ENCODE measurements at places on chromosomes 3 and 15.

DNA sequence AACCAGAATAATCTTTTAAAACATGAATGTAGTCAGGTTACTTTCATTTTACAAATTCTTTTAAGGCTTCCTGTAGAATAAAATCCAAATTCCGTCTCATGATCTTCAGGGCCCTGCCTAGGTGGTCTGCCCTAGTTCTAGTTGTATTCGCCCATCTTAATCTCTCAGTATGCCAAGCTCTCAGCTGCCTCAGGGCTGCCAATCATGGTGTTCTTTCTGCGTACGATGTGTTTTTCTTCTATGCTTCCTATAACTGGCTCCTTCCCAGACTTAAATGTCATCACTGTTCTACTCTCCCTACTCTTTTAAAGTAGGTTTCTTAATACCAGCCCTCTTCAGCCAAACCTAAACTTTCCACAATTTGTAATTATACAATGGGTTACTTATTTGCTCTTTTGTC lies 107.4 kb downstream of the GREM1 start:
- no peak for DNase-seq

DNA sequence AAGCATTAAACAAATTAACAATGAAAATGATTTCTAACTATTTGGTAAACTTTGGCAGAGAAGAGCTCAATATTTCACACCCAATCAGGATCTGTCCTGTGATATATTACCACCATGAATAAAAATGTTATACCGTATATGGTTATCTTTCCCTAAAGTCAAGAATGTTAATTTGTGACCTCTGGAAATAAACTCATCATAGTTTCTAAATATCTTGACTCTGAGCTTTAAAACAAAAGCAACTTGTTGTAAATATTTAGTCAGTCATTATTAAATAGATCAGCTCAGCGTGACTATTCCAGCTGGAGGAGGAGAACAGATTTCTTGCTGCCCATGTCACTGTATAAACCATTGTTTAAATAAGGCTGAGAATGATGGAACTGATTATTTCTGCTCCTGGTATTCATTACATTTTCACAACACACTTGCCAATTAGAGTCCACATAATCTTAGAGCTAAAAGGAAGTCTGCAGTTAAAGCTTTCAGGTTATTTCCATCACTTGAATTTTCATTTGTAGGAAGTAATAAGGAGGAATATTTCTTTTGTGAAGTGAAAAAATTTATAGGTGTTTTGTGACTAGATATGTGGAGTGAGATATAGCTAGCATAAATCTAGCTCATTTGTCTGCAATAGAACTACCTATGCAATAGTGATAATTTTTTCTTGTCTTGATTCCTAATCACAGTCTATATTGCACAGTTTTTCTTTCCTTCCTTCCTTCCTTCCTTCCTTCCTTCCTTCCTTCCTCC lies 106.5 kb upstream of the P2RY1 start:
- DNase-seq: no peak

DNA sequence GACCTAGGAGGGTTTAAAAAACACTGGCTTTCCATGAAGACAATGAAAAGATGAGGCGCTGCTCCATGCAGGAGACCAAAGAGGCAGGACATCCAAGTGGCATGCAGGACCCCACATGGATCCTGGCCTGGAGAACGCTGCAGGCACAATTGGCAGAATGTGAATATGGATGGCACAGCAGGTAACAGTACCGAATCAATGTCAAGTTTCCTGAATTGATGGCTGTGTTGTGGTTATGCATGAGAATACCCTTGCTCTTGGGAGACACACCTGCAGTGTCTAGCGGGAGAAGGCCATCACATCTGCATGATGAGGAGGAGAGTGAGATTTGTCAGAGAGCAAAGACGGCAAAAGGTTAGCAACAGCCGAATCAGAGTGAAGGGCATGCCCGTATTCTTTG lies 74.3 kb upstream of the SEC13 start:
- no peak for DNase-seq

DNA sequence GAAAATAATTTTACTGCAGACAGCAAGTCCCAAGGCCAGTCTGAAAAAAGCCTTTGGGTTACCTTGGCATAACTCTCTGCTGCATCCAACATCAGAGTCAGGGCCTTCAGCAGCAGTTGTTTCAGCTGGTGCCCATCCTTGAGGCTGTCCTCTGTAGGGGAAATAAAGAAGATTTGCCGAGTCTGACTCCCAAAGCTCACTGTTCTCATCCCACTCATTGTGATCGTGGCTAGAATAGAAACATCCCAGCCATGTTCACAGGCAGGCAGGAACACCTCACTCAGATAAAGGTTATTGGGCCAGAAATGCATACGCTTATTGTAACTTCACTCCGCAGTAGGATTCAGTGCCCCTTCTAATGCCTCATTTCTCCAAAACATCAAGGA lies 29.2 kb downstream of the EIF3J start:
- no peak for DNase-seq

GRCh38 chr3:156610154-156610553 lies 55.2 kb upstream of the SSR3 start:
- DNase-seq: no peak

- DNase-seq: no peak
These were observed 116.7 kb upstream of the CGNL1 start for GRCh38 chr15:57259568-57260040.

DNA sequence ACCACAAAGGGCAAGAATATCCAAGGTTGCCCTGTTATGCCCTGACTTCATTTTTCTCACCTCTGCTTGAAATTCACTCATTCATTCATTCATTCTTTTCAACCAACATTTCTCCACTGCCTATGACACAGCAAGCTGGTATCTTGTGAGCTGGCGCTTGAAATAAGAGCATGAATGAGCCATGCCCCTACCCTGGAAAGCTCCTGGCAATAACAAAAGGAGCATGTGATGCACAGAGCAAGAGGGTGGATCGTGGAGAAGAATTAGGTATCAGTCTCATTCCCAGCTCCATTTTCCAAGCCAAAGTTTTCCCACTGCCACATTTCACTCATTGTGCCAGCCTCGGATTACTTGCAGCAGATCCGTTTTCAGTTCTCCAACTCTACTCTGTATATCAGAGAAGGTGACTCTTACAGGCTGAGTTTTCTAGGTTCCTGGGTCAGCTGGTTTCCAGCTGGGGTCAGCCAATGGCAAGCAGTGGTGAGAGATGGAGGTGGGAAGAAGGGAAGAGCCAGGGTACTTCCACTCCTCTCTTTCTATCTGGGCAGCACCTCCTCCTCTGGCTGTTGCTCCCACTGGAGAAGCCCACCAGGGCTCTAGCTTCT lies 144.8 kb downstream of the SUCLG2 start:
- no peak for DNase-seq

DNA sequence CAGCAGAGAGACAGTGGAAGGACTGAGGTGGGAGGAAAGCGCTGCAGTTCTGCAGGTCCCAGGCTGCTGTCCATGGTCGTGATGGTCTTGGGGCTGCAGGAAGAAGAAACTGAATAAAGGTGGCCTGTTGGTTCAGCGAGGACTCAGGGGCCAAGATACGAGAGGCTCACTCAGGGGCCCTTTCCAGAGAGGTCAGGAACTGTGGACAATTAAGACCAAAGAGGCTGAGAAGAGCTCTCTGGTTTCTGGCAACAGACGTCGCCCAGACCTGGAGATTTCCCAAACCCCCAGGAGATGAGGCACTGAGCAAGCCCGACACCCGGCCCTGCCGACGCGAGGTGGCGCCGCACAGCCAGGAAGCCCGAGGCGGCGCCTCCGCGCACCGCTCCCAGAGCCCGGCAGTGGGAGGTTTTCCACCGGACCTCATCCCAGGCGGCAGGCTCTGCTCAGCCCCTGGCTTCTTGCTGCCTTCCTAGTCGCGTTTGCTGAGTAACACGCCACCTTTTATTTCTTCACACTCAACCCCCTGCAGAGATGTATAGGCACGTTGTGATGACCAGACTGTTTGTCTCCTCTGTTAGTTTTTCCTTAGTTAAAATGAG lies 56.4 kb upstream of the ARRDC4 start:
- no peak for DNase-seq

GRCh38 chr3:22713936-22714335 lies 489.2 kb upstream of the UBE2E2 start:
- no peak for DNase-seq

- DNase-seq: no peak
These were observed 445.0 kb upstream of the TGFBR2 start for GRCh38 chr3:30161375-30161774.

Measured in NCI-H1694 treated with DMSO at 0.1 percent for 48 hours (cell line).